ENCODE measurements at places on chromosomes 4 and X.

DNA sequence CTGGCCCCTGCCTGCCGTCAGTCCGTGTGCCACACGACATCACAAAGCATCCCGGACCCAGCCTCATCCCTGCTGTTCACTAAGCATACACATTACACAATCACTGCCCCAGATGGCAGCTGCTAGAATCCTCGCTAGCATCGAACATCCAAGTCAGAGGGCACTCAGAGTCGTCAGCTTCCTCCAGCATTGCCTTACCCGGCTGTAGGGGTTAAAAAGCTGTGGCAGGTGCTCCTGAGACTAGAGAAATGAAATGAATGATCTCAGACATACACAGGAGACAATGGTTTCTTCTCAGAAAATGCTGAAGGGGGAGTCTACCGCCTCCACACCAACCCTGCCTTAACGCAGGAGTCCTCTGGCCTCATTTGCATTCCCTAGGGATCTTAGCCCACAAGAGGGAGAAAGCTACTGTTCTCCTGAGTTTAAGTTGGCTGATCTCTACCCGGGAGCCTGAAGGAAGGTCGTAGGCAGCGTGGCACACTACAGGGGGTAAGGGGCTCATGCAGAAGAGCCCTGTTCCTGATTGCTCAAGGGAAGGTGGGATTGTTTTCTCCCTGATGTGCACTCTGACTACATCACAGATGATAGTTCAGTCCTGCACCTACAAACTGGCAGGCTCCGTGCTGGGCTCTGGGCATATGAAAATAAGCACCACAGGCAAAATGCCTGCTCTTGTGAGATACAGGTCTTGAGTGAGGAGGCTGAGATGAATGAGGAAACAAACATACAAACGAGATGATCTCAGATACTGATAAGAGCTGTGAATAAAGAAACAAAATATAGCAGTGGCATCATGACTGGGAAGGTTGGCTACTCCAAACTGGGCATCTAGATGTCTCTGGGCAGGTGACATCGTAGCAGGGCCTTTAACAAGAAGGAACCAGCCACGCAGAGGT is 2.6 kb upstream of the KIAA0232 start:
- no peak for DNase-seq

DNA sequence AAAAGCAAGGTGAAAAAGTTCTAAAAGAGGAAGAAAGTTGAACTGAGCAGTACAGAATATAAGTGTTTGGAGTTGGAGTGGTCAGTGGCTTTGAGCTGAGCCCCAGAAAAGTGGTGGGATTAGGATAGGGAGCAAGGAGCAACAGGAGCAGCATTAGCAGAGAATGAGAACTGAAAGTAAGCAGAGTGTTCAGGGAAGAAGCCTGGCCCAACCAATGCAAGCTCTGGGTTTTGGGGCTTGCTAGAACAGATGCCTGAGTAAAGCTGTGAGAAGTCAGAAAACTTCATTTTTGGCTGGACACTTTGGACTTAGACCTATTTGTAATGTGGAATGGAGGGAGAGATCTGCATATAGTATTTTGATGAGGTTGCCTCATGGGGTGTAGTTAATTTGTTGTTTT is 17.8 kb downstream of the JADE1 start:
- no peak for DNase-seq

DNA sequence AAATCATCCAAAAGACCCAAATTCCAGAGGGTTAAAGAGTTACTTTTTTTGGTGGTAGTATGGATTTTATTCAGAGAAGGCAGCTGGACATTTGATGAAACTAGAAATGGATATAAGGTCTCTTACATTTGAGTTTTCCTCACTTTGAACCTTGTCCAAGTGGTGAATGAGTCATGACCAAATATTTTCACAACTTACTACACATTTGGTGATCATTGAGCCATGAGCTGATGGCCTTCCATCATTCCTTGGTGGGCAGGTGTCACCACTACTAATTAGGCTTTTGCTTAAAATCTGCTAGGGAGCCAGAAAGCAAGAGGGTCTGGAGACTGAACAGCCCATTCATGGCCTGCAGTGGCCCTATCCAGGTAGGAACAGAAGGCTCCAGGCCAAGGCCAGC is 620.2 kb upstream of the INTU start:
- no peak for DNase-seq

- no peak for DNase-seq
Measured at GRCh38 chr4:36256398-36256891, 12.1 kb upstream of the ARAP2 start.

GRCh38 chr4:23631255-23631950 is 258.4 kb downstream of the PPARGC1A start:
- DNase-seq: no peak

- DNase-seq: no peak
Measured at GRCh38 chrX:40167233-40167849, 69.6 kb upstream of the BCOR start.
